Amygdala (tissue), 56 donors: ENCODE measurements at places on chromosomes 16 and 17.

- no peak for DNase-seq
Measured at GRCh38 chr16:3095869-3096268, 3.2 kb downstream of the ZSCAN10 start.

DNA sequence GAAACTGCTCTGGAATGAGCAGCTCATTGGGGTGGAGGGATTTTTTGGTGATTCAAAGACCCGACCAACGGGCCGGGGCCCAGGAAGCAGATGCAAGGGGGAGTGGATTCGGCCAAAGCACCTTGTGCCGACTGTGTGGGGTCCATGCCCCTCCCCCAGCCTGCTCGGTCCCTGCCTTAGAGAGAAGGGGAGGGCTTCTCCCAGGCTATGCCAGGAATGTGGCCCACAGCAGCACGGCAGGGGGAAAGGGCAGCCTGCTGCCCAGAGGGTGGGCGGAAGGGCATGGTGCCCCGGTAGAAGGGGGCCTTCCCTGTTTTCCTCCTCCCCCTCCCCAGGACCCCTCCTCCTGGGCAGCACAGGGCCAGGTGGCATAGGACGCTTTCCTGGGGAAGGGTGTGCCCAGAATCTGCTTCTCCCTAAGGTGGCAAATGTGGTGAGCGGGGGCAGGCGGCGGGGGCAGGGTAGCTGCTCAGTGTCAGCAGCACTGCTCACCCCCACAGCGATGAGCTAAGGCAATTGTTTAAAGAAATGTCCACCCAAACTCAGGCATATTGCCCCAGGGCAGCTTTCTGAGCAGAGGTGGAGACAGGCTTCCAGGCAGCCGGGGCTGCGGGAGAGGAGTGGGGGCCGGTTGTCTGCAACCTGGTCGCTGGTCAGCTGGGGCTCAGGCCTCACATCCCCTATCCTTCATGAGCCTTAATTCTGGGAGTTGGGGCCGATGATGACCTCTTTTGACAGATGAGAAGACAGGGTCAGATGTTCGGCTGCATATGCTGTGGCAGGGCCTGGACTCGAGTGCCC is 33.9 kb upstream of the MLKL start:
- no peak for DNase-seq

GRCh38 chr17:55266958-55267688 is 2.4 kb downstream of the HLF start:
- no peak for DNase-seq

DNA sequence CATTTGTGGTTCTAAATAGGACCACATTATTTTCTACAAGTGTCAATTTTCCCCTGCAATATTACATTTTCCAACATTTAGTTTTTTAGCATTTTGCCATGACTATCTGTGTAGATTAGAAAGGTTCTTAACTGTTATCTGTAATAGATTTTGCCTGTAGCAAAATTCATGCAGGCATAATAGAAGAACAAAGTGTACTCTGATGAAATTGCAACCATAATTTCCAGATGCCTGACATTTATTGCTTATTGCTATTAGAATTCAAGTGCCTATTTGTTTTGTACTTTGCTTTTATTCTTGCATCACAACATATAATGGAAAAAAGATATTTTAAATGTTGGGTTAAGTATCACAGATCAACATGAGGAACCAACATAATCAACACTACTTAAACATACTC is 337.7 kb downstream of the TOX3 start:
- no peak for DNase-seq

GRCh38 chr16:80841231-80841630 is 36.8 kb upstream of the CDYL2 start:
- no peak for DNase-seq

DNA sequence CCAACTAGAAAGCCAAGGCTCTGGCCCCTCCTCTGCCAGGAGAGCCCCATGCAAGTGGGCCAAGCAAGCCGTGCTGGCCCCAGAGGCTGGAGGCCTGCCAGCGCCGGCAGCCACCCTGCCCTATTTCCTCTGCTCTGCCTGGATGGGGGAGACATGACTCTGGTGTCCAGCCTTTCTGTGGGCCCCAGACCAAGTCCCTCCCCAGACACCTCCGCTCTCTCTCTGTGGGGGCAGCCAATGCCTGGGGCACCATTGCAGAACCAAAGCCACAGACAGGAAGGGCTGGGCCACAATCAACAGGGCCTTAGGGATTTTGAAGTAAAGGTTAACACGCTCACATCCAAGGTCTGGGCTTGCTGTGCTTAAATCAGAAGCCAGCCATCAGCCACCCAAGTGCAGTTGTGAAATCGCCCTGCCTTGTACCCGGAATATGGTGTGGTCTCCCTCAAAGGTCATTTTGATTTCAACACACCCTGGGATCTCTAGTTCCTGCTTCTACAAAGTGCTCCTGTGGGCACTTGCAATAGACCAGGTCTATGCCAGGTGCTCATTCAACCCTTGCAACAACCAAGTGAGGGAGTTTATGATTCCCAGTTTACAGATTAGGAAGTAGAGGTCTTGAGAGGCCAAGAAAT is 63.5 kb upstream of the TEX2 start:
- DNase-seq, result no peak

DNA sequence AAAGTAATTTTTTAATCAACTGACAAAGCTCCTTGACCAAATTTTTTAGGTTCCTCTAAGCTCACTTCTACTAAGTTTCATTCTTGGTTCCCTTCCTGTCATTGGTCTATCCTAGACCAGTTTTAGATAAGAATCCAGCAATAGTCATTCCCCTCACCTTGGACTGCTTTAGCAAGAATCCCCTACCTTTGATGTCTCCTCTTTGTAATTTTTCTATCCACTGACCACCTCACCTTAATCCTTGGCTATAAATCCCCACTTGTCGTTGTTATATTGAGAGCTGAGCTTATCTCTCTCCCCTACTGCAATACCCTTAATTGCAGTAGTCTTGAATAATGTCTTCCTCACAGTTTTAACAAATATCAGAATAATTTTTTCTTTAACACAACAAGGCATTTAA is 107.2 kb downstream of the USP32 start:
- no peak for DNase-seq

DNA sequence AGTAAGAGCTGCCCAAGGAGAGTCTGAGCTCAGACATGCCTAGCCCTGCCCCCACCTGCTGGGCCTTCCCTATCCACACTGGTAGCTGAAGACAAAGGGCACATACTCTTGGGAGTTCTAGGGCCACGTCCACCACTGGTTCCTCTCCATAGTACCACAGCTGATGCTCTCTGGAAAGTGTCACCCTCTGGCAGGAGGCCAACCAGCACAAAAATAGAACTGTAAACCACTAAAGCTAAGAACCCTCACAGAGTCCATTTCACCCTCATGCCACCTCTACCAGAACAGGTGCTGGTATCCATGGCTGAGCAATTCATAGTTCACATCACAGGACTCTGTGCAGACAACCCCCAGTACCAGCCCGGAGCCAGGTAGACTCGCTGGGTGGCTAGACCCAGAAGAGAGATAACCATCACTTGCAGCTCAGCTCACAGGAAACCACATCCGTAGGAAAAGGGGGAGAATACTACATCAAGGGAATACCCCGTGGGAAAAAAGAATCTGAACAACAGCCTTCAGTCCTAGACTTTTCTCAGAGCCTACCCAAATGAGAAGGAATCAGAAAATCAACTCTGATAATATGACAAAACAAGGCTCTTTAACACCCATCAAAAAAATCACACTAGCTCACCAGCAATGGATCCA is 115.3 kb downstream of the CEP112 start:
- no peak for DNase-seq

DNA sequence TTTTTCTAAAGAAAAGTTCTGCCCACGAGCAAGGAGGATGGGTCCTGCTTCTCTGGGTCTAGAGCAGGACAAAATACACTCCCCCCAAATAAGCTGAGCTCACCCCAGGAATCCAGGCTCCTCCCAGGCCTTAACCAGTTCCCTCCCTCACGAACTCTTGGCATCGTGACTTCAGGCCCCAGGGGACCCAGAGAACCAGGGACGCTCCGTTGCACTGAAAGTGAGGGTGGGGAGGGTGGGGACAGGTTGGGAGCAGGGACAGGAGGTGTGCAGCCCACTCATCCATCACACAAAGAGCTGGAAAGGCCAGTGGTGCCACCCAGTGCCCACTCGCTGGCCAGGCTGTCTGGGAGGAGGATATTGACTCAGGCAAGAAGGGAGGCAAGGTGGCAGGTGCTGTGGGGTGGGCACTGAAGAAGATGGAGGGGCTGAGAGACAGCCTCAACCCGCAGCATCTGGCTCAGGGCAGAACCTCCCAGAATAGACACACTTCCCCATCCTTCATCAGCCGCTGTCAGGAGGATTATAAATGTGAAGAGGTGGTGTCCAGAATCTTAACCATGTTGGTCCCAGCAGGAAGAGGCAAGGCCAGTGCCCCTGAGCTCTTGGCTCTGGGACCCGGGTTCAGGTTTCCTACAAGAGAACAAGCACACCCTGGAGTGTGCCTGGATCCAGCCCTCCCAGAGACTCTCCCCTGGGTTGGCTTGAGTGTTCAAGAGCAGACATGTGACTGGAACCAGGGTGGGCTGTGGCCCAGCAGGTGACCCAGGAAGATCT is 67.9 kb upstream of the RPL38 start:
- no peak for DNase-seq

- DNase-seq, result no peak
Measured at GRCh38 chr17:61411261-61412142, 11.9 kb downstream of the TBX2 start.

DNA sequence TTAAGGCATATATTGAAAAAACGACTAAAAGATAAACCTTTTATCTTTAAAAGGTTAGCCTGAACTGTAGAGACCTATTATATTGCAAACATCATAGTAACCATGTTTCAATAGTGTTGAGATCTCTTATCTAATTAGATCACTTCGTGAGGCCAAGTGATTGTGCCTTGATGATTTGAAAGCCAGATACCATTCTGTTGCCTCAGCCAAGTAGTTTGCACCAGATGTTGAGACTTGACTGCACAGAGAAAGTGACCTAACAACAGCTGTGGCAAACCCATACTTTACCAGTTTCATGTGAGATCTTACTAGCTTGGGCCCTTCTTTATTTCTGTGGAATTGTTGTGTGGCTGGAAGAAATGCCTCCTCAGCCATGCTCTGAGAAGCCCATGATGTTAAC is 717.3 kb downstream of the KCNJ2 start:
- DNase-seq, result no peak
